ENCODE measurements at places on chromosomes 6 and 20.

DNA sequence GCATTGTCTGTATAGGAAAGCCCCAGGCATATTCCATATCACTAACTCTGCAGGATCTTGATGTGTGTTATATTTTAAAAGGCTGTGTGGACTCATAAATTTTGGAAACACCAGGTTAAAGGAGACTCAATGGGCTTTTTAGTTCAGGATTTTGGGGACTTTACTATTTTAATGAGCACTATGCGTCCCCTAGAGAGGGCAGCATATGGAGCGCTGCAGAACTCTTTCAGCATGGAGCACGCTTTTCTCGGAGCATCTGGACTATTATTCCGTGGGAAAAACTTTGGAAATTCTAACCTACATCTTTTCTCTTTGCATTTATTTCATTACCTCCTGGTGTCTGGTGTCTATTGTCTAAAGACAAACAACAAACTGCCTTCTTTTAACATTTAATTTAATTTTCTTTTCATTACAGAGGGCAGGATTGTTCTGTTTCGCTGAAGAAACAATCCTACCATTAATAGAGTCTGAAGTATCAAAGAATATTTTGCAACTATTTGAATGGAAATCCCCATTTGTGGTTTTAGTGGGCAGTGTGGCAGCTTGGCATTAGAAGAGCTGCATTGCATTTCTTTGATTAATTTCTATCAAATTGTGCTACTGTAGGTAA lies 399.9 kb upstream of the HSF2 start:
- no peak for DNase-seq

DNA sequence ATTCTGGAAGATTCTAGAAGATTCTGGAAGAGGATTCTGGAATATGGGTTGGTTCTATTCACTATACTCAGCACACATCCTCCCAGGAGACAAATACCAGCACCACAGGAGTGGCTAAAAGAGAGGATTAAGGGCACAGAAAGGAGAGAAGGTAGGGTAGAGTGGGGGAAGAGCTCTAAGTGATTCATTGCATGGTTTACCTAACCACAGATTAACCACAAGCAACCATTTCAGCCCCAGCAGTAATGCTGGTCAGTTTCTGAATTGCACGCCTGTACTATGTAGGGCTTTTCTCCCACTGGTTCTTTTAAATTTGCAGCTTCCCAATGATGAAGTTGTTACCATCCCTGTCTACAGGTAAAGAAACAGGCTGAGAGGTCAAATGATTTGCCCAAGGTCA lies 192.7 kb upstream of the PMEPA1 start:
- DNase-seq: no peak

GRCh38 chr20:19577692-19578091 lies 180.4 kb upstream of the RIN2 start:
- DNase-seq: no peak

DNA sequence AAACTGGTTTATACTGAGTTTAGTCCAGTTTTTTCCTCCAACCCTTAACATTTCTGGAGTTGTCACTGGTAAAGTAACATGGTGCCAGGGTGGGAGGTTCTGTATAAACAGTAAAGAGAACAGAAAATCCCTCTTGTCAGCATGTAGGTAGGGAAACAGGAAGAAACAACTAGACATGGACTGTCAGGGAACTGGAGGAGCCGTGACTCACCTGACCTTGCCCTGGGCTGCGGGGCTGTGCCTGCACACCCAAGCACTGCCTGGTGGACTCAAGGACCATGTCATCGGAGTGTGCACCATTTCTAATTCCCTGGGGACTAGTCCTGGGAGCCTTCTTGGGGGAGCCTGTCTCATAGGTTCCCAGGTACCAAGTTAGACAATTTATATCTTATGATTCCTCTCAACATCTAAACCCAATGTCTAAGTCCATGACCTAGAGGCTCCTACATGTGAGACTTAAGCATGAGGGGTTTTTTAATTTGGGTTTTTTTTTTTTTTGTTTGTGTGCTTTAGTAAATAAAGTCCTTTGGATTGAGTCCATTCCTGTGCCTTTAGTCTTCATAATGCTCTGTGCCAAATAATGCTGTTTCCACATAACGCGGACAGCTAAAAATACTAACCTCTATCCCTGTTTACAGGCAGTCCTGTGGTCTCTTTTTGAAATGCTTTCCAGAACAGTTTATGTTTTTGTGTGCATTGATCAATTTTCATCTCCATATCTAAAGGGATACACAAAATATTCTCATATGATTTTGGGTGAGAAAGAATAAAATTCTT lies 136.9 kb upstream of the SUPT3H start:
- DNase-seq: no peak

DNA sequence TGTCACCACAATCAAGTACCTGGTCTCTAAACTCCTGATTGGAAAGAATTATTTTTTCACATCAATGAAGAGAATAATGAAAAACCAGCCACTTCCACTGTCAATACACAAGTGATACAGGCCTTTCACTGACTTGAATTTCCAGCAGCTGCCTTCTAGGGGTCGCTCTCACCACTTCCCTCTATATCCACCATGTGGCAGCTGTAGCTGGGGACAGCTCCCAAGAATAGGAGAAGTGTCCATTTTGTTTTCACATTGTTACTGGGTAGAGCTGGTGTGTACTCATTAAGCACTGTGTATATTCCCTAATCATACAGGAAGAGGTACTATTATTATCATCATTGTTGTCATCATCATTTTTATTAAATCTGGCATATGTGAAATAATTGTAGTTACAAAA lies 438.4 kb upstream of the SPTLC3 start:
- no peak for DNase-seq

DNA sequence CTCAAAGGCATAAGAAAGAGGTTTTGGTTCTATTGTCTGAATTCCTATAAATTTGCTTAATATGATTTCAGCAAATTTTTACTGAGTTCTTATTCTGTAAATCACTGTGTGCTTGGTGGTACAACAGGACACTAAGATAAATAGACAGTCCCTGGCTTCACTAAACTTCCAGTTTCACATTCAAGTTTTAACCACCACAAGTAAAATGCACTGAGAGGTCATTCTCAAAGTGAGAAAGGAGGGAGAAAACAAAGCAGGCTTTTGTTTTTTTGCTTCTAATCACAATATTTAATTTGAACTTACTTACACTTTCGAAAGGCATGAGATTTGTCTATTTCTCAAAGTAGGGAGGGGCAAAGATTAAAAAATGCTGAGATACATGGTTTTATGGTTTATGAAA lies 445.7 kb downstream of the CDC5L start:
- no peak for DNase-seq

- DNase-seq: no peak
These were observed 90.6 kb downstream of the EYA2 start for GRCh38 chr20:46985250-46985649.

DNA sequence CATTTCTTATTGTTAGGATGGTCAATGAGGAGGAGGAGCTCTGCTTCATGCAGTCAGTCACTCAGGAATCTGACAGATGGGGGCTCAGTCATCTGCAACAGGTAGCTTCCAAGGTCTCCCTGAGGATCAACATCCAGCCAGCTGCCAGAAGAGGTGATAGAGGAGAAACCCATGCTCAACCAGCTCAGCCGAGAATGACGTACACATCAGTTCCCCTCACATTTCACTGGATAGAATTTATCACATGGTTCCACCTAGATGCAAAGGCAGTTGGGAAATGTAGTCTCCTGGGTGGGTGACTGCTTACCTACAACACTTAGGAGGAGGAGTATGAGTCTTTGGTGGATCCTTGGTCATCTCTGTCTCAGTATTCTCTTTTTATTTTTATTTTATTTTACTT lies 144.5 kb downstream of the CEBPB start:
- DNase-seq: no peak

DNA sequence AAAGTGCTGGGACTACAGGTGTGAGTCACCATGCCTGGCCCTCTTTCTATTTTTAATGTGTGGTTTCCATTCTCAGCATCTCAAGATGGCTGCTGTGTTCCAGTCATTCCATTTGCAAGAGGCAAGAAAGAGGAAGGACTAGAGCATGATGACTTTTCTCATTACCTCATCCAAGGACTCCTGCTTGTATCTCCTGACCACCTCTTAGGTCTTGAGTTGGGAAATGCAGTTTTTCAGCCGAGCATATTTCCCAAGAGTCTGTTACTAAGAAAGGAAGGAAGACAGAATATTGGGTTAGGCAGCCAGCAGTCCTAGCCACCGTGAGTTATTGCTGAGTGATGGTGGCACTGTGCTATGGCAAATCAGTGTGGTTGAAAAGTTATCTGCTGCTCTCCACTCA lies 108.4 kb upstream of the INSM1 start:
- no peak for DNase-seq

- DNase-seq: no peak
These were observed 199.1 kb downstream of the SCP2D1 start for GRCh38 chr20:19012676-19013075.

DNA sequence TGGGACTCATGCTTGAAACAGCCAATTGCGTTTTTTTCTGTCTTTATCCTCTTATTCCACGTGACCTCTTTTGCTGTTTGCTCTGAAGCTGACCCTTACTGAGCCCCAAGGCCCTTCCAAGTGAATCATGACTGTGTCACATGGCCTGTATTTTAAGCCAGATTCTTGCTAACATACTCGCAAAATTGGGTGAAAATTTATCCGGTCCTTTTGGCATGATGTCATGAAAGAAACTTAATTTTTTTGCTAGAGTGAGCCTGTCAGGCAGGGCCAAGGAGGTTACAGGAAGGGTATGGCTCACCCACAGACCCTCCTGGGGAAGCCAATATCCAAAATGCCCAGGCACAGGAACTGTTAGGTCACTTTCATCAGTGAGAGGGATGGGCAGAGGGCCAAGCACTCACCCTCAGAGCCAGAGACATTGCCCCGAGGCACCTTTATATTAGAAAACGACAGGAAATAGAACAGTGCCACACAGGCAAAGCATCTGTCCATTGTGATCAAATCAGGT lies 296.7 kb downstream of the CDH26 start:
- DNase-seq: no peak
